ENCODE measurements at places on chromosomes 11 and 22.

DNA sequence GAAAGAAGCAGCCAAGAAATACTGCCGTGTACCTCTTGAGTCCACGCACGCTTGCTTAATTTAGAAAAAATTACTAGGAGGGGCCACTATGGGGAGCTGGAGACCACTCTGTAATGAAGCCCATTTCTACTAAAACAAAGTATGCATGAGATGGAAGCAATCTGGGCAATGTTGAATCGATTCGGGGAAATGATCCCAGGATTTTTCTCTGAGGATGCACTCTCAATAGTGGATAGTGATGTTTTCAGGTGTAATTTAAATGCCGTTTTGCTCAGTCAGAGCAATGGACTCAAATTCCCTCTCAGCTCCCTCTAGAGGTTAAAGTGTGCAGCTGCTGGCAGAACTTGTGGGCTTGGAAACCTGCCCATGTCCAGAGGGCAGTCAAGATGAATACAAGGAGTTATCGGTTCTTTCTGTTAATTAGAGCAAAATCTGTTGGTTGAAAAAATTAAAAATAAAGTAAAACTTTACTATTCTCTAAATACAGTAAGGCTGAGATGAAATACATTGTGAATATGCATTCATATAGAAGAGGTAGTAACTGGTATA lies 64.1 kb downstream of the ME3 start:
- peak; percentile 41 for DNase-seq

GRCh38 chr11:12762696-12763324 lies 88.6 kb downstream of the TEAD1 start:
- no peak for DNase-seq

- no peak for DNase-seq
Measured at GRCh38 chr22:28904211-28904896, 21.0 kb downstream of the ZNRF3 start.

DNA sequence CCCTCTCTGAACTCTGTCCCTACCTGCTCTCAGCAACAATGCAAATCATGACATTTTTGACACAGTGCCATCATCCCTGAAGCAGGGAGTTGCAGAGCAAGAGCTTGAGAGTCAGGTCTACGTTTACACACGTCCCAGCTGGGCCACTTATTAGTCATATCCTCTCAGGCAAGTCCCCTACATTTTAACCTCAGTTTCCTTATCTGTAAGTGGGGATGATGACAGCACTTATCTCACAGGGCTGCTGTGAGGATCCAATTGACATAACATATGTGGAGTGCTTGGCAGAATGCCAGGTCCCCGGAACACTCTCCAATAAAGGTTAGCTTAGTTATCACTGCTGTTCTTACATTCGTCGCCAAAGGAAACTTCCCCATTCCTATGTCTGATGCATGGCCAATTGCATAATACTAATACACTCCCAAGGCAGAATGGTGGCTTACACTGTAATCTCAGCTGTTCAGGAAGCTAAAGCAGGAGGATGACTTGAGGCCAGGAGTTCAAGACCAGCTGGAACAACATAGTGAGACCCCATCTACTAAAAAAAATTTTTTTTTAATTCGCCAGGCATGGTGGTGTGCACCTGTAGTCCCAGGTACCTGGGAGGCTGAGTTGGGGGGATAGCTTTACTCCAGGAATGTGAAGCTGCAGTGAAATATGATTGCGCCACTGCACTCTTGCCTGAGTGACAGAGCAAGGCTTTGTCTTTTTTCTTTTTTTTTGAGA lies 16.6 kb downstream of the ASCC2 start:
- DNase-seq = no peak

DNA sequence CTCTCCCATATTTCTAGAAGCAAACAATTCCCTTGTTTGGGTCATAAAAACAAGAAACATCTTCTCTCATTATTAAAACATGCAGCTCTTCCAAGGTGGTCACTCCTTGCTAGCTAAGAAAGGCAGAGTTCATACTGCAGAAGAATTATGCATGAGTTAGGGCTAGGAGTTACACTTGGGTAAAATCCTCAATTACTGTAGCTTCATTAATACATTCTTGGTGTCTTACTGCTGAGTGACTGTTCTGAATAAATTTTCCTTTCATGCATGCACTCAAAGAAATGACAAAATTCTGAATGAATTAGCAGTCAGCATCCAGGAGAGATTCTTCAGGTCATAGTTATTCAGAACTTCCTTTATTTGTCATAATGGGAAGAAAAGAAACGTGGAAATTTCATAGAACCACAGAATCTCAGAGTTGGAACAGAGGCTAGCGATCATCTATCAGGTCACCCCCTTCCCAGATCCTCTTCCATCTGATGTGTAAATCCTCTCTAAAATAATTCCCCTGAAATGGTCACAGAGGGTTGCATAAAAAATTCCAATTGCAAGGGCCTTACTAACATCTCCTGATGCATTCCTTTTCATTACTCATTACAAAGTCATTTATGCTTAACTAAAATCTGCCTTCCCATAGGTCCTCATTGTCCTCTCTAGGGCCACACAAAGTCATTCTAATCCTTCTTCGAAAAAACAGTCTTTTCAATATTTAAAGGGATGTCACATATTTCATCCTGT lies 771.5 kb downstream of the DLG2 start:
- DNase-seq = no peak

- no peak for DNase-seq
Measured at GRCh38 chr11:114725623-114726022, 47.3 kb downstream of the NXPE2 start.

DNA sequence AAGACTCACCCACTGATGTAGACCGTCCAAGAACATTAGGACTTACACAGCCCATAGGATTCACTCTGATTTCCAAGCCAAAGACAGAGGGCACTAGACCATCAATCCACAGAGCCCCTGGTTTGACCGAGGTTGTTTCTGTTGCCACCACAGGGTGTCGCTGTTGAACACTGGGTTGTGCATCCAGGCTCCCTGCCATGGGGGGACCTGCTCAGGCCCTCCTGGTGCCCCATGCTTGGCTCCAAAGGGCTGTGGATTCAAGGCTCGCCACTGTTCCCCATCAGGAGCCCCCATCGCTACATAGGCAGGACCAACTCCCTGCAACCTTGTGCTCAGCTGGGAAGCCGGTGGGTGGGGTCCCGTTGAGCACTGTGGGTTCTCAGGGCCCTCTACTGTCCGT lies 128.0 kb upstream of the ANO1 start:
- DNase-seq = no peak

- DNase-seq = no peak
Measured at GRCh38 chr11:60367009-60367408, 11.3 kb upstream of the MS4A7 start.

- no peak for DNase-seq
Measured at GRCh38 chr11:103794262-103794661, 242.2 kb upstream of the DDI1 start.

DNA sequence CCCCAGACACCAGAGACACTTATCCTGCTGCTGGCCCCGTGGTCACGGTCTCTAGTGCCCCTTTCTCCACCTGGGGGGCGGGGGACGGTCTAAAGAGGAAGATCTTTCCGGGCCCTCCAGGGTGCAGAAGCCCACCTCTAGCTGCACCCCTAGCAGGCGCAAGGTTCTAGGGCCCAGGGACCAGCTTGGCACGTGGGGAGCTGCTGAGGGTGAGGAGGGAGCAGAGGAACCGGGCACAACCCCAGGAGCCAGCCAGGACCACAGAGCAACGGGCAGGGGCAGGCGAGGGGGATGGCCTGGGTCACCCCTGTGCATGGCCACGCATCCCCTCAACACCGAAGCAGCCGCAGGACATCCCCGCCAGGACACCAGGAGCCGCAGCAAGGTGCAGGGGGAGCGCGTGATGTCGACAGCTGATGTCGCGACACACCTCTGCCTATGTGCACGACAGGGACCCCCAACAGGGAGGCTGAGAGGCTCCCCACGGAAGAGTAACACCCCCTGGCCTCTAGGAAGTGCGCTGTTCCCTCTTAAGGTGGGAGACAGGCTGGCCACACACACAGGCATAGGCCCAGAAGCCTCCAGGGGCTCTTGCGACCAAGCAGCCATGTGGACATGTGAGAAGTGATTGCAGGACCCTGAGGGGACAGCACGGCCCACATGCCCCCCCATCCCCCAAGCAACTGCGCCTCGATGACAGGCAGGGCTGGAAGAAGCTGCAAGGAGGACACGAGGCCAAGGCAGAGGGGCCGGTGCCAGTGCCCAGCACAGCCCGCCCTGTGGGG lies 5.1 kb downstream of the LRFN4 start:
- DNase-seq = no peak

GRCh38 chr11:64321533-64321932 lies 3.6 kb downstream of the PRDX5 start:
- no peak for DNase-seq

DNA sequence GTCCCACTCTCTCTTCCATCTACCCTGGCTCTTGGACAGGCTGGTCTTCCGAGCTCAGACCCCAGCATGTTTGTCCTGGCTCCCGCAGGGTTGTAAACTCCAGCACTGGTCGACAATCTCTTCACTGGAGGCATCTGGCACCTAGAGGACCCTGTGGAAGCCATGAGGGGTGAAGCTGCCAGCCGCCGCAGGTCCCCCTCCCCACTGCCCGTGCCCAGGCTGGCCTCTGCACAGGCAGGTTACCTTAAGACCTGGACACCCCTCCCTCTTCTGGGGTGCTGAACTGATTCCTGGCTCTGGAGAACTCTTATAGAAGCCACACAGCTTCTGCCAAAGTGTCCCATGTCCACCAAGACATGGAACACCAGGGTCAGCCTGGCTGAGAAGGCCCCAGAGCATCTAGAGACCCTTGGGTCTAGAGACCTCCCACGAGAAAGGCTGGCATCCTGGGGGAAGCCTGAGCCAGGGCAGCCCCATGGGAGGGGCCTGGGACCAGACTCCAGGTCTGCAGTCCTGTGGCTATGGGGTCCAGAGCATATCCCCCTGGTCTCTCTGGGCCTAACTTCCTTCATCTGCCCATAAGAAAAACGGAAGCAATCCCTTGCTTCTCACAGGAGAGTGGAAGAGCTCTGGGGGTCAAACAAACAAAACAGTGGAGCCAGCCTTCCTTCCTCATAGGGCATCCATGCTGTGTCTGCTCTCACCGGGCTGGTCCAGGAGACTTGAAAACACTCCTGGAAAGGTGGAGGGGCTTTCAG lies 30.6 kb downstream of the LMO1 start:
- no peak for DNase-seq

DNA sequence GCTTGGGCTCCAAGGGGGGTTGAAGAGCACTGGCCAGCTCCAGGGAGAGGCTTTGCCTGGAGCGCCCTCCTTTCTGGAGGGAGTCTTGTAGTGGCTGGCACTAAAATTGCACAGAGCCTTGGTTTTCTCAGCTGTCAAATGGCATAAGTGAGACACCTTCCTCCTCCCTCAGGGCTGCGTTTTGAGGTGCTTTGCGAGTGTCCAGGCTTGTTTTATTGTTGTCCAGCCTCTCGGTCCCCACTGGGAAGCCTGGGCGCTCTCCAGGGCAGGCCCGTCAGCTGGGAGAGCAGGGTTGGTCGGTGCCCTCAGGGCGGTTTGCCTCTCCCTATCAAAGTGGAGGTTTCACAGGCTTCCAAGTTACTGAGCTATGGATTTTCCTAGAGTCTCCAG lies 149.3 kb upstream of the B3GAT1 start:
- no peak for DNase-seq

DNA sequence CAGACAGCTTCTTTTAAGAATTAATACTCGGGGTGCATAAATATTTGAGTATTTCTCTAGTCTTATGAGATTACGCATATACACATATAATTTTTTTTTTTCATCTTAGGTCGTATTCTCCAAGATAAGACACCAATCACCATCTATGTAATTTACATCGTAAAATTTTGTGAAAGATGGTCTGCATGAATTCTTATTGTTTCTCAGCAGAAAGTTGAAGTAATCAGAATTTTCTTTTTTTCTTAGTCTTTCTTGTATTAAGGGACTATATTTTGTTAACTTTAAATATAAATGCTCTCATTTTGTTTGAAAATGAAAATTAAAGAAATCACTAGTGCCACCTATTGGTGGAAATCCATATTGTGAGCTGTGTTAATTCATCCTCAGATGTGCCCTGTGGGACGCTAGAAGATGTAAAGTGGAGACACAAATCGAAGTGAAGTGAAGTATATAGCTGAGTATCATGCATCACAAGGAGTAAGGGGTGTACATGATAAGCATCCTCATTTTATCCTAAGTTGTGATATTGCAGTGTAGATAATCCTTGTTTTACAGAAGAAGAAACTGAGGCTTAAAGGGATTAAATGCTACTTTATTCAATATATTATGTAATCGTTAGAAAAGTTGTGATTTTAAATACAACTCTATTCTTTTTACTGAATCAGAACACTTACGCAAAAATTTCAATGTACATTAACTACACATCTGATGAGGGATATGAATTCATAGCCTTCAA lies 2084.3 kb downstream of the LRRC4C start:
- no peak for DNase-seq

GRCh38 chr11:113728814-113729213 lies 22.7 kb upstream of the TMPRSS5 start:
- DNase-seq = no peak

DNA sequence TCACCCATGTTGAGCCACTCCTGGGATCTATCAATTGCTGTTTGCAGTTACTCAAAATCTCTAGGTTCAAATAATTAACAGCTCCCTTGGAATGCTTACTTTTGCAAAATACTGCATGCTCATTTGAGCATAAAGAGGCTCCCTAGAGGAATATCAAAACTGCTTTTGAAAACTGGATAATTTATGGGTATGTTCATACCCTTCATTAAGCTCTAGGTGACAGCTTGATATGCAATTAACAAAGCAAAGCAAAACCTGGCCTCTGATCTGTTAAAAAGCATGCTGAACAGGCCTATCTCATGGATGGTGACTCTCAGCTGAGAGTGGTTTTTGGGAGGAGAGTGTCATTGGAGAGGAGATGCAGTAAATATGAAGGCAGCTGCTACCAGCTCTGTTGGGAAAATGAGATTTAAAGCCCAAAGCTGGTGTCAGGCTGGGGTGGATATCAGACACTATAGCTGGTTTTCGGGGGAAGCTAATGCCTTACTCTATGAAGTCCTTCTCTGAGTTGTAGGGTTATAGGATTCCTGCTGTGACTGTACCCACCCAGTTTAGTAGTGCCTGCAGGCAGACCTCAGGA lies 110.9 kb downstream of the RASSF10 start:
- no peak for DNase-seq

DNA sequence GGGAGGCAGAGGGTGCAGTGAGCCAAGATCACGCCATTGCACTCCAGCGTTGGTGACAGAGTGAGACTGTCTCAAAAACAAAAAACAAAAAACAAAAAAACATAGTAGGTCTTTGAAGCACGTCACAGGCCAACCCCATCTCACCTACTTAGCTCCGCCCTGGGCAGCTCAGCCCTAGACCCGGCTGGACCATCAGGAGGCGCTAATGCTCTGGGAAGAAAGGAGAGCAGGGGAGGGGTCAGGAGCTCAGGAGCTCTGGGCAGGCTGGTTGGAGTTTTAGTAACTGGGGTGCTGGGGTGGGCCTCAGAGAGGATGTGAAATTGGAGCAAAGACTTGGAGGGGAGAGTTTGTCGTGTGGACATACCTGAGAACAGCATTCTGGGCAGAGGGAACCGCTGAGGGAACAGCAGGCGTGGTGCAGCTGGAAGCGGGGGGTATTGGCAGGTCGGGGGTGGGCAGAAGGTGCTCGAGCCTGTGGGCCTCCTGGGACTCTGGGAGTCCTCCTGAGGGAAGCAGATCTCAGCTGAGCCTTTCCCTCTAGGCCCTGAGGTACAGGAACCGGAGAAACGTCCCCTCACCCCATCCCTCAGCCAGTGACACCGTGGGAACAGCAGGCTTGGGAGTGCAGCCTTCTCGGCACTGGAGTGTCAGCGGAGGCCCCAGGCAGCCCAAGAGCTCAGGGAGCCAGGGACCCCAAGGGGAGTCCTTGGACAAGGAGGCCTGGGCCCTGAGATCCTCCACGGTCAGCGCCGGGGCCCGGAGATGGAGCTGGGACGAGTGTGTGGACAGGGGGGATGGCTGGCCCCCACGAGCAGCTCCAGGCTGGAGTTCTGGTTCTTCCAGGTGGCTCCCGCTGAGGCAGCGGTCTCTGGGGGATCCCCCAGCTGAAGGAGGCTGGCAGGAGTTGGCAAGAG lies 2.2 kb upstream of the RPS6KA4 start:
- DNase-seq = no peak
